Sigmoid colon (tissue), 7 donors: ENCODE measurements at places on chromosomes 3 and 15. TPM values are rescaled to one million over a fixed set of nuclear protein-coding genes. Genes with fewer than 3 reads are reported as not detected.

The CSTA gene
- total RNA-seq, result not detected

The CAMKV gene
- not detected for total RNA-seq

The GPX1 gene
- 248 TPM for total RNA-seq

DNA sequence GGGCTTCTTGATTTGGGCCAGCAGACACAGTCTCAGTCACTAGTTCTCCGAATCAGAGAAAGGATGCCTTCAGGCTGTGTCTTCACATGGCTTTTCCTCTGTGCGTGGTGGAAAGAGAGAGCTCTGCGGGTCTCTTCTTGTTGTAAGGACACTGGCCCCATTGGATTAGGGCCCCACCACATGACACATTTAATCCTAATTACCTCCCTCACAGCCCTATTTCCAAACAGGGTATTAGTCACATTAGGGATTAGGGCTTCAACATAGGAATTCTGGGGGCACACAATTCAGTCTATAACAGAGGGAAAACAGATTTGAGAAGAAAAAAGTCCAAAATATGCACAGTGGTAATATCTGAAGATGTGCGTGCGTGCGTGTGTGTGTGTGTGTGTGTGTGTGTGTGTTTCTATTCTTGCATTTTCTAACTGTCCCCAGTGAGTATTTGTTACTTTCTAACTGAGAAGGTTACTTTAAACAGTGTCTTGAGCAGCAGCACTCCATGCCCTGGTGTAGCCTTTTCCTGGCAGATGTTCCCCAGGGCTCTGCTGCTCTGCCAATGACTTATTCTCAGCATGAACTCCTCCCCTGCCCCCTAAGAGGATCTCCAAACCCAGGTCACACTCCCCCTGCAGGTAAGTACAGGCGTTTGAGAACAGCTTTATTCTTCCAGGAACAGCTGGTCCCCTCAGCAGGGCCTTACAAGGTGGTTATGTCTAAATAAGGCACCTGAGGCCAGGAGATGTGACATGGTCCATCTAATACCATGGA is 72.9 kb downstream of the RPL39L start:
- no peak overlapping the region for H3K4me3 ChIP-seq
- H3K4me1 ChIP-seq, result no peaks in the 10 kb centered on the region
- H3K36me3 ChIP-seq, result no peaks in the 10 kb centered on the region
- H3K27me3 ChIP-seq, result no peaks in the 10 kb centered on the region
- no peak overlapping the region for H3K27ac ChIP-seq

DNA sequence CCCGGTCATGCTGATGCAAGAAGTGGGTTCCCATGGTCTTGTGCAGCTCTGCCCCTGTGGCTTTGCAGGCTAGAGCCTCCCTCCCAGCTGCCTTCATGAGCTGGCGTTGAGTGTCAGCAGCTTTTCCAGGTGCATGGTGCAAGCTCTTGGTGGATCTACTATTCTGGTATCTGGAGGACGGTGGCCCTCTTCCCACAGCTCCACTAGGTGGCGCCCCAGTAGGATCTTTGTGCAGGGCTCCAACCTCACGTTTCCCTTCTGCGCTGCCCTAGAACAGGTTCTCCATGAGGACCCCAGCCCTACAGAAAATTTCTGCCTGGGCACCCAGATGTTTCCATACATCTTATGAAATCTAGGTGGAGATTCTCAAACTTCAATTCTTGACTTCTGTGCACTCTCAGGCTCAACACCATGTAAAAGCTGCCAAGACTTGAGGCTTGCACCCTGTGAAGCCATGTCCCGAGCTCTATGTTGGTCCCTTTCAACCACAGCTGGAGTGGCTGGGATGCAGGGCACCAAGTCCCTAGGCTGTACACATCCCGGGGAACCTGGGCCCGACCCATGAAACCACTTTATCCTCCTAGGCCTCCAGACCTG is 238.4 kb upstream of the MDFIC2 start:
- DNase-seq, result peak; percentile 71
- no peak overlapping the region for H3K27ac ChIP-seq
- no peaks in the 10 kb centered on the region for H3K4me1 ChIP-seq
- no peaks in the 10 kb centered on the region for H3K27me3 ChIP-seq
- H3K36me3 ChIP-seq, result no peaks in the 10 kb centered on the region
- H3K4me3 ChIP-seq, result no peak overlapping the region

GRCh38 chr3:87209111-87209510 is 18.0 kb upstream of the CHMP2B start:
- H3K36me3 ChIP-seq, result no peaks in the 10 kb centered on the region
- no peak overlapping the region for H3K27ac ChIP-seq
- DNase-seq, result no peak
- no peaks in the 10 kb centered on the region for H3K4me1 ChIP-seq
- no peaks in the 10 kb centered on the region for H3K27me3 ChIP-seq
- H3K4me3 ChIP-seq, result no peak overlapping the region

- peak overlapping the region; percentile 72 for H3K4me3 ChIP-seq
- no peaks in the 10 kb centered on the region for H3K4me1 ChIP-seq
- peak overlapping the region; percentile 97 for H3K27ac ChIP-seq
- DNase-seq, result peak; percentile 72
- no peaks in the 10 kb centered on the region for H3K27me3 ChIP-seq
These were observed 562 bp downstream of the NEO1 start for GRCh38 chr15:73052653-73053397.

DNA sequence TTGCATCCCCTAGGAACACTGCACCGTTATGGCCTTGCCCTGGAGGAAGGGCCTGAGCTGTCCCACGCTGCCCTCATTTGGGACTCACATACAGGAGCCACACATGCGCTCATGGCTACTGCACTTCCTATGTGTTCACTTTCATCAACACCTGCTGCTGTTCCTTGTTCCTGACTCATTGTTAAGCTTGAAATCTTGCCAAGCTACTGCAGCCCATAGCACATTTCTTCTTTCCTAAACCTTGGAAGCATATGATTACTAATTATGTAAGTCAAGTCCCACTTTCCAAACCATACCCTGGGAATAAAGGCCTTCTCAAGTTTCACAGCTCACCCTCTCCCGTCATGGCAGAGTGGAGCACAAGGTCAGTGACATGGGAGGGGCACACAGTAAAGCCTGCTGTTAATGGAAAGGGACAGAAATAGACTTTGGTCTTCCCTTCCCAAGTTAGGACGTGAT is 307.9 kb downstream of the CLSTN2 start:
- no peaks in the 10 kb centered on the region for H3K36me3 ChIP-seq
- no peaks in the 10 kb centered on the region for H3K27me3 ChIP-seq
- no peaks in the 10 kb centered on the region for H3K4me1 ChIP-seq
- H3K4me3 ChIP-seq, result no peak overlapping the region
- H3K27ac ChIP-seq, result no peak overlapping the region
- DNase-seq, result no peak

DNA sequence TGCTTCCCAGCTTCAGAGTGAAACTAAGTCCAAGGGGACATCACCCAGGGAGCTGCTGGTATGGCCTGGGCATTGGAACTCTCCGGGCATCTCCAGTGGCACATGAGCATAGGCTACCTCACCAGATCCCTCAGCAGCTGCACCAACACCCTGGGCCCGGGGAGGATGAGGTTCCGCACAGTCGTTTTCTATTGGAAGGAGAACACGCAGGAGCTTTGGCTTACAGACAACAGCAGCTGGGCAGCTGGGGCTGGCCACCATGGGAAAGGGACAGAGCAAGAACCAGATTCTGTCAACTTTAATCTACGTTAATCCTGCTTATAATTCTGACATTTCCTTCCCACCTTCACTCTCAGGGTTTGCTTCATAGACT is 65.5 kb downstream of the MYO1E start:
- H3K27me3 ChIP-seq, result no peaks in the 10 kb centered on the region
- H3K4me3 ChIP-seq, result no peak overlapping the region
- peaks cover 17% of the 10 kb centered on the region for H3K4me1 ChIP-seq
- no peaks in the 10 kb centered on the region for H3K36me3 ChIP-seq
- H3K27ac ChIP-seq, result no peak overlapping the region
- DNase-seq, result no peak

GRCh38 chr15:63010386-63010785 is 32.2 kb upstream of the TPM1 start:
- no peak for DNase-seq
- H3K27me3 ChIP-seq, result no peaks in the 10 kb centered on the region
- H3K4me3 ChIP-seq, result no peak overlapping the region
- H3K27ac ChIP-seq, result no peak overlapping the region
- peaks cover 7% of the 10 kb centered on the region for H3K4me1 ChIP-seq
- H3K36me3 ChIP-seq, result no peaks in the 10 kb centered on the region

DNA sequence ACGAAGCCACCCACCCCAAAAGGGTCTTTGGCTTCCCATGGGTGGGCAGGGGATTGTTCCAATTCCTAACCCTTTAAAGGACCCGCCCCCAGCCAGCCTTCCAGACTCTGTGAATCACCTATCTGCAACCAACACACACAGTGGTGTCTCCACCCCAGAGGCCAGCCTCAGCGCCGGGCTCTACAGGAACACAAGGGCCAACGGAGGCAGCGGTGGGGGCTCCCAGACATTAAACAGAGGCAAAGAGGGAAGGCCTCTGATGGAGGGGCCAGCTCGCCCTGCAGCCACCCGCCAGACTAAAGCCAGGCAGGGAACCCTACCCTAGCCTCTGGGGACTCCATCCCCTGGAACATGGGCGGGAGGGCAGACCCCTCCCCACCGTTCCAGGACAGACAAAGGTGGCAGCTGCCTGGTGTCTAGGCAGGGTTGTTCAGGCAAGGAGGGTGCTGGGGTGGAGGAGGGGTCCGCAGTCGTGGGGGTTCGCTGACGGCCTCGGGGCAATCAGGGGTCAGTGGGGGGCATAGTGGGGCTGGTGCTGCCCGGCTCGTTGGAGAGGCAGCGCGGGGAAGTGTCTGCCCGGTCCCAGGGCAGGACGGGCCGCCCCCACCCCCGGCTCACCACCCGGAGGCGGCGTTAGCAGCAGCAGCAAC is 448 bp downstream of the SHISA5 start:
- peak; percentile 88 for DNase-seq
- peak overlapping the region; percentile 88 for H3K27ac ChIP-seq
- H3K27me3 ChIP-seq, result no peaks in the 10 kb centered on the region

- no peak overlapping the region for H3K4me3 ChIP-seq
- no peak overlapping the region for H3K27ac ChIP-seq
- no peak for DNase-seq
- no peaks in the 10 kb centered on the region for H3K36me3 ChIP-seq
- no peaks in the 10 kb centered on the region for H3K4me1 ChIP-seq
These were observed 58.4 kb downstream of the RPL39L start for GRCh38 chr3:187080799-187081450.

DNA sequence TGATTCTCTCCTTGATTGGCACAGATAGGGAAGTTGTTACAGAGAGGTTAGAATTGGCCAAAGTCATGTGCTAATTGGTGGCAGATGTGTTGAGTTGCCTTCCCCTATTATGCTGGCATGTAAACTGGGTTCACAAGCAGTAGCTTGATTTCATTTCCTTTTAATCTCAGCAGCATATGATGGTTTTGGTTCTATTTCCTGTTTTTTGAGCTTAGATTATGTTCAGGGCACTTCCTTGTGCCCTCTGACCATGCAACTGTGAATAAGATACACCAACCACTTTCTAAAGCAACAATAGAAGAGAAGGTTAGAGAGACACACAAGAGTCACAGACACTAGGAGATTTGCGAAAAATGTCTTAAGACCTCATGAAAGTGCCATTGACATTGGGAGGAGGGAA is 16.5 kb downstream of the HPS3 start:
- H3K4me3 ChIP-seq, result no peak overlapping the region
- DNase-seq, result no peak
- H3K27ac ChIP-seq, result no peak overlapping the region
- H3K4me1 ChIP-seq, result no peaks in the 10 kb centered on the region

DNA sequence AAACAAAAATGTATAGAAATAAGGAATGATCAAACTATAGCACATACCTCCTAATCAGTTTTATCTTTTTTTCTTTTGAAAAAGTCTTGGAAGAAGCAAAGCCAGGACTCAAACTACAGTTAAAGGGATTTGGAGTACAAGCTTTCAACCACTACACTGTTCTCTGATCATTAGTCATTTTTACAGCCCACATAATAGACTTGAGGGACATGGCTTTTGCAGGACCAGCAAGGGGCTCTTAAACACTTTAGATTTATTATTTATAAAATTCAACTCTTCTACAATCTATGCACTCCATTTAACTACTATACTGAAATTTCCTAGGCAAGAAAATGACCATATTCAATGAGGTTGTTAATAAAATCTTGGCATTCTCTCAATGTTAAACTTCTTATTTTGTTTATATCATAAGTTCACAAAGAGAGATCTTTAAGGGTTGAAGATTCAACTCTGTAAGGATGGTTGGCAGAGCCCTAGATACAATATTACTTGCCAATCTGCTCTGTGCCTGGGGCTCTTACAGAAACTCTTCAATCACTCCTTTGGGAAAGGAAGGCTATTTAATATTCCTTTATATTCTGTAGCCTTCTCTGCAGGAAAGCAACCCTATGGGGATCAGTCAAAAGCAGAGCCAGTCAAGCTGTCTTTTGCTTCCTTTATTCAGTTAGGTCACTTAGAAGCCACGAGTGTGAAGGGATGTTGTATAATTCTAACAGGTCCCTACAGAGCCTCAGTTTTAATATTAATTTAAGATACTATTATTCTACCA is 557.7 kb upstream of the SGO1 start:
- no peaks in the 10 kb centered on the region for H3K27me3 ChIP-seq
- H3K4me1 ChIP-seq, result peaks cover 32% of the 10 kb centered on the region

GRCh38 chr15:82699726-82700125 is 9.9 kb downstream of the AP3B2 start:
- no peaks in the 10 kb centered on the region for H3K27me3 ChIP-seq

- H3K36me3 ChIP-seq, result no peaks in the 10 kb centered on the region
- no peaks in the 10 kb centered on the region for H3K4me1 ChIP-seq
- no peak overlapping the region for H3K27ac ChIP-seq
- DNase-seq, result no peak
- H3K27me3 ChIP-seq, result no peaks in the 10 kb centered on the region
These were observed 167.6 kb upstream of the ST8SIA2 start for GRCh38 chr15:92226020-92226612.

- DNase-seq, result peak; percentile 92
- H3K27ac ChIP-seq, result peak overlapping the region; percentile 99
- no peaks in the 10 kb centered on the region for H3K4me1 ChIP-seq
- H3K4me3 ChIP-seq, result peak overlapping the region; percentile 79
These were observed 1.4 kb downstream of the PLEKHO2 start for GRCh38 chr15:64842986-64843561.

DNA sequence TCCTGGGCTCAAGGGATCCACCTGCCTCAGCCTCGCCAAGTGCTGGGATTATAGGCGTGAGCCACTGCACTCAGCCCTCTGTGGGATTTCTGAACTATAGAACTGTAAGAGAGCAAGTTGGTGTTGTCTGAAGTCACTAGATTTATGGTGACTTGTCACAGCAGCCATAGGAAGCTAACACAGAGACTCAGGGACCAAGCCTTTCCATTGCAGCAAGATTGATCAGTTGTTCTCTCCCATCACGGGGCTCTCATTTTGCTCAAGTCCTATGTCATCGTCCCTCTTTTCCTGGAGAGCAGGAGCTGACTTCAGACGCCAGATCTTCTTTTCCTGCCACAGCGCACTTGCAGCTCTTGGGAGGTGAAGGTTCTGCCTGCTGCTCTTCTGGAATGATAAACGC is 61.0 kb downstream of the APBA2 start:
- DNase-seq, result peak; percentile 18
- H3K27ac ChIP-seq, result no peak overlapping the region
- H3K4me1 ChIP-seq, result no peaks in the 10 kb centered on the region
- no peak overlapping the region for H3K4me3 ChIP-seq
